ENCODE measurements at places on chromosomes 16 and 17. TPM values are rescaled to one million over a fixed set of nuclear protein-coding genes. Genes with fewer than 3 reads are reported as not detected.

The TSNAXIP1 gene
- total RNA-seq = 0.43 TPM

The ESRP2 gene
- total RNA-seq = 0.15 TPM

The PAM16 gene
- total RNA-seq = 66.4 TPM

The IQCK gene
- 10.6 TPM for total RNA-seq

The CHTF18 gene
- total RNA-seq = 9.9 TPM

The CENPN gene
- total RNA-seq = 149 TPM

The C17orf113 gene
- 0.40 TPM for total RNA-seq

All from A549 treated with ZK216348 at 1 μM for 4 hours (cell line).